ENCODE measurements at places on chromosomes 11 and 22.

DNA sequence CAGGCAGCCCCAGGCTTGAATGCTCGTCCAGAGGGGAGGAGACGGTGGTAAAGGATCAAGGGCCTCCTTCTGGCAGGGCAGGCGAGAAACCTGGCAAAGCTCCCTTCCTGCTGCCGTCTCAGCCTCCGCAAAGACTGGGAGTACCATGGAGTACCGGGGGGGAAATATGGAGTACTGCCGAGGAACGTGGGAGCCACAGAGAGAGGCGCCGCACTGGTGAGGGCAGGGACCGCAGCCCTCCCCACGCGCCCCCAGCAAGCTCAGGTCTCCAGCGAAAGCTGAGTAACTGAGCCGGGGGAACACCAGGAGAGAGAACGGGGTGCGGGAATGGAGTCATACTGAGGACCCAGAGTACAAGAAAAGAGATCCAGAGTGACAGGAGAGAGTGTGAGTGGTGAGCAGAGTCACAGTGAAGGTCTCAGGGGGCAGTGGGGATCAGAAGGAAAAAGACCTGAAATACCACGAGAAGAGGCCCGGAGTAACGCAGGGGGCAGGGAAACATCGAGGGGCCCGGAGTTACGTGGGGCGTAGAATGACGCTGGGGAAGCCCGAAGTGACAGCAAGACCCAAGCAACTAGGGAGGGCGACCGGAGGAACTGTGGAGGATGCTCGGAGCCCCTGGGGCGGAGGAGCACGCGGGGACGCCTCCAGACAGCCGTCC lies 740 bp downstream of the EML3 start:
- peak; percentile 69 for DNase-seq

- DNase-seq, result no peak
Observed at GRCh38 chr11:61147791-61148620, 13.2 kb downstream of the VPS37C start.

- DNase-seq, result no peak
Observed at GRCh38 chr11:1199751-1200610, 22.9 kb upstream of the MUC5B start.

GRCh38 chr22:45762545-45763235 lies 91.1 kb downstream of the ATXN10 start:
- DNase-seq, result no peak

DNA sequence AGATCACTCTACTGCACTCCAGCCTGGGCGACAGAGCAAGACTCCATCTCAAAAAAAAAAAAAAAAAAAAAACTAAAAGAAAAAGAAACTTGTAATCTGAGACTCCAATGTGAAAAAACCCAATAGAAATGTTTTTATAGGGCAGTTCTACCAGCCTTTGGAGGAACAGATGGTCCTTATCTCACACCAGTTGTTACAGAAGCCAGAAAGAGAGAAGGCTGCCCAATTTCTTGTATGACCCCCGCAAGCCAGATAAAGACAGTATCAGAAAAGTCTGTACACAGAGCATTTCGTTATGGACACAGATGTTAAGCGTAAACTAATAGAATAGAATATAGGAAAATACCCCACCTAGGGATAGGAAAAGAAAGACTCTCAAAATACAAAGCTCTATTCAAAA lies 11.3 kb upstream of the TSGA10IP start:
- DNase-seq, result no peak

DNA sequence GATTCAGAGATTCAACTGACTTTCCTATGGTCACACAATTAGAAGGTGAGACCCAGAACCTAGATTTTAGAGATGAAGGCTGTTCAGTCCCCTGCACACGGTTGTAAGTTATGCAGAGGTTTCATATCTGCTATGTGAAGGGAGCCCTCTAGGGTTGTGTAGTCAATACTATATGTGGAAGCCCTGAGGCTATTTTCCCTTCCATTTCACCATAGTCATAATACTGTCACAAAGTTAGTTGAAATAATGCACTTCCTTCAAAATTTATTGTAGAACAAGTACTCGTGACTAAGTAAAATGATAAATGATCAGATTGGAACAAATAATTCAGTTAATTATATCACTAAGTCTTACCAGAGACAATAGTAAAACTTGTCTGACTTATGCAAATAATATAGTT lies 48.8 kb downstream of the ENDOD1 start:
- DNase-seq, result no peak

- no peak for DNase-seq
Observed at GRCh38 chr11:82960779-82961143, 59.2 kb downstream of the DDIAS start.

GRCh38 chr11:117238221-117238620 lies 5.8 kb downstream of the RNF214 start:
- DNase-seq, result no peak

- no peak for DNase-seq
Observed at GRCh38 chr11:77086521-77087472, 15.8 kb upstream of the OMP start.

GRCh38 chr11:122883646-122883979 lies 1.1 kb downstream of the JHY start:
- DNase-seq, result no peak

GRCh38 chr11:96543177-96543576 lies 153.4 kb downstream of the JRKL start:
- DNase-seq, result no peak

DNA sequence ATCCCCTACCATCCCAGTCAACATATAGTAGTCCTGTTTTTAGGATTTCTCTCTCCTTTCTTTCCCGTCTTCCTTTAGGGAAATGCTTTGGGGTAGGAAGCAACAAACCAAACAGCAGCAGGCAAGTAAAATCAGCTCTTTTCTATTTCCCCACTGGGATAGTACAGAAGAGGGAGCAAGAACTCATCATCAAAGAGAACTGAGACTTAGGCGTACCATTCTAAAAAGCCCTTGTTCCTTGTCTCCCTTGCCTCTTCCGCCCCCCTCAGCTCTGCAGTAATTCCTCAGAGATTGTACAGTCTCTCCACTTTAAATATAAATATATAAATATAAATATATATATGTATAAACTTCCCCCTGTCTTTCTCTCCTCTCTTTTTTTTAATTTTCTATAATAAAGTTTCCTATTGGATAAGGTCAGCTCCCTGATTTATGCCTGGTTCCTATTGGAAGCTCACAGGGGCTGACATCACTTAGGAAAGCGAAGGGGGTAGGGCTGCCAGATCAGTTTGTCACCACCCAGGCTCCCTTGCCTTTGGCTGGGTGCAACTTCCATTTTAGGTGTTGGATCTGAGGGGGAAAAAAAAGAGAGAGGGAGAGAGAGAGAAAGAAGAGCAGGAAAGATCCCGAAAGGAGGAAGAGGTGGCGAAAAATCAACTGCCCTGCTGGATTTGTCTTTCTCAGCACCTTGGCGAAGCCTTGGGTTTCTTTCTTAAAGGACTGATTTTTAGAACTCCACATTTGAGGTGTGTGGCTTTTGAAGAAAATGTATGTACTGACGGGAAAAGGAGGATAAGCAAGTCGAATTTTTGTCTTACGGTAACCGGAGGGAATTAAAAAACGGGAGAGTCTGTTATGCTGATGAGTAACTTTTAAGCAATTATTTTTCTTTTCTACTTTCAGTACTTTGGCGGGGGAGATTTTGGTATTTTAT lies at the start of gene CTNND1:
CTNND1 (plus strand) TSS at position 502 of the 934 bp plus-strand sequence. CDS start 29,677 bp downstream, outside the sequence.
- DNase-seq, result no peak

DNA sequence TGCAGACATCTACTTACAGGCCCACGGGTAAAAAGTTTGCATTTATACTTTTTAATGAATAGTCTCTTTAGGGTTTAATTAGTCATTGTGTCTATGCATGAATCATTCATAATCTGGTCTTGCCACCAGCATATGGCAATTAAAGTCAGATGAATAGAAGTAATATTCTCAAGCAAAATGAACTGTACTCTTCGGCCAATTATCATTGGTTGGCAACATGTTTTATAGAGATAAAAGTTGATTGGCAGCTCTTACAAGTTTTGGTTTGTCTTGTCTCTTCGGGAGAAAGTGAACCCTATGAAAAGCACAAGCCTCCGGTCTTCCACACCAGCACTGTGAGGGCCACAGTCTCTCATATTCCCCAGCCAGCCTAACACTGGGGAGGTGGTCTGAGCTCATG lies 97.8 kb downstream of the OSBP2 start:
- no peak for DNase-seq

DNA sequence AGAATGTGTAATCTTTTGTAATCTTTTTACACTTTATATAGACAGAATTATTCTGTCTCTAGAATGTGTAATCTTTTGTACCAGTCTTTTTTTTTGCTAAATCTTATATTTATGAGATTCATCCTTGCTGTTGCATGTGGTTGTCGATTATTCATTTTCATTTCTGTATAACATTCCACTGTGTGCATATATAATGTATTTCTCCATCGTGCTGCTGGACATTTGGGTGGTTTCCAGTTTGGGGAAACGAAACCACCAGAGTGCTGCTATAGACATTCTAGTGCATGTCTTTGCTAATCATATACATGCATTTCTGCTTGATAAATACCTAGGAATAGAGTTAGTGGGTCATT lies 146.5 kb downstream of the GRIK4 start:
- DNase-seq, result no peak

- DNase-seq, result peak; percentile 59
Observed at GRCh38 chr11:128720522-128720985, 26.7 kb downstream of the FLI1 start.

- DNase-seq, result no peak
Observed at GRCh38 chr22:47002692-47003091, 240.2 kb downstream of the TBC1D22A start.

DNA sequence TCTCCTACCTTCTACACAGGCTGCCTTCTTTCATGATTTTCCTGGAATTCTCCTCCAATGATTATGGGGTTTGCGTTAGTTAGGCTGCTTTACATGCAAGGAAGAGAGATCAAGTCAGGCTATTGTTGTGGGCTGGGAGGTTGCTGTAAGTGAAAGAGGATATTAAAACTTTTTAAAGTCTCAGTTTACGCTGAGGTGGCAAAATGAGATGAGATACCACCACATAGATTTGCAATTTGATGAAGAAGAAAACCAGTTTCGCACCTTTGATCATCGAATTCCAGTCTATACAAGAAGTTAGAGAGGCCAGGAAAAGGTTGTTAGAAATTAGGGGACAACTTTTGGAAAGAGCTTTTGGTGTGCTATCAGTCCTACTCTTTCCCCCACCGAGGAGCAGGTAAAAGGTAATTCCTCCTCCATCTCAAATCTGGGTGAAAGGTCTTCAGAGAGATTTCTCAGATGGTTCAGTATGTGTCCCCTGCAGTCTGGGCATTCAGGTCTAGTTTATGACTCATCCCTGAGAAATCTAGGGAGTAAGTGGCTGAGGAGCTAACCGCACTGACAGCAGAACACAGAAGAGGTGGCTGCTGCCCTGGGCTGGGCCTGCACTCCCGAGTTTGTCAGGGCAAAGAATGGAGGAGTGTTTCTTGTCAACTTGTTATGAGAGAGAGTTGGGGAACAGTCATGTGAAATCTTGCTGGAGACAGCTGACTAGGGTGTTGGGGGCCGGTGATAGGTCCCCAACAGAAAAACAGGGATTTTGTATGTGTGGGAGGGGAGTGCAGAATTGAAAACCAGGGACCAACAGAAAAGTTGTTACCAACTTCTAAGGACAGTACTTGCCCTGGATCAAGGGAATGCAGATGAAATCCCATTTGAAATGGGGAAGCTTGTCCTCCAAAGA lies 34.7 kb downstream of the CCDC83 start:
- no peak for DNase-seq

- peak; percentile 45 for DNase-seq
Observed at GRCh38 chr11:122746050-122746478, 90.5 kb downstream of the UBASH3B start.

DNA sequence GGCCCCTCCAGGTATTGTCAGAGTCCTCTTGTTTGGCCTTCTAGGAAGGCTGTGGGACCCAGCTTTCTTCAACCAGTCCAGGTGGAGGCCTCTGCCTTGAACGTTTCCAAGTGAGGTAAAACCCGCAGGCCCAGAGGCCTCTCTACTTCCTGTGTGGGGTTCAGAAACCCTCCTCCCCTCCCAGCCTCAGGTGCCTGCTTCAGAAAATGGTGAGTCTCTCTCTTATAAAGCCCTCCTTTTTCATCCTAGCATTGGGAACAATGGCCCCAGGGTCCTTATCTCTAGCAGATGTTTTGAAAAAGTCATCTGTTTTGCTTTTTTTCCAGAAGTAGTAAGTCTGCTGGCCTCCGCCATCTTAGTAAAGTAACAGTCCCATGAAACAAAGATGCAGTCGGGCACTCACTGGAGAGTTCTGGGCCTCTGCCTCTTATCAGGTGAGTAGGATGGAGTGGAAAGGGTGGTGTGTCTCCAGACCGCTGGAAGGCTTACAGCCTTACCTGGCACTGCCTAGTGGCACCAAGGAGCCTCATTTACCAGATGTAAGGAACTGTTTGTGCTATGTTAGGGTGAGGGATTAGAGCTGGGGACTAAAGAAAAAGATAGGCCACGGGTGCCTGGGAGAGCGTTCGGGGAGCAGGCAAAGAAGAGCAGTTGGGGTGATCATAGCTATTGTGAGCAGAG lies at the start of gene CD3E:
CD3E (plus strand) TSS at position 163 of the 681 bp plus-strand sequence; CDS start at position 386, 223 bp downstream.
- peak; percentile 68 for DNase-seq

- DNase-seq, result no peak
Observed at GRCh38 chr11:33692541-33692940, 8.1 kb downstream of the C11orf91 start.

GRCh38 chr11:11724994-11725393 lies 103.2 kb upstream of the GALNT18 start:
- no peak for DNase-seq

DNA sequence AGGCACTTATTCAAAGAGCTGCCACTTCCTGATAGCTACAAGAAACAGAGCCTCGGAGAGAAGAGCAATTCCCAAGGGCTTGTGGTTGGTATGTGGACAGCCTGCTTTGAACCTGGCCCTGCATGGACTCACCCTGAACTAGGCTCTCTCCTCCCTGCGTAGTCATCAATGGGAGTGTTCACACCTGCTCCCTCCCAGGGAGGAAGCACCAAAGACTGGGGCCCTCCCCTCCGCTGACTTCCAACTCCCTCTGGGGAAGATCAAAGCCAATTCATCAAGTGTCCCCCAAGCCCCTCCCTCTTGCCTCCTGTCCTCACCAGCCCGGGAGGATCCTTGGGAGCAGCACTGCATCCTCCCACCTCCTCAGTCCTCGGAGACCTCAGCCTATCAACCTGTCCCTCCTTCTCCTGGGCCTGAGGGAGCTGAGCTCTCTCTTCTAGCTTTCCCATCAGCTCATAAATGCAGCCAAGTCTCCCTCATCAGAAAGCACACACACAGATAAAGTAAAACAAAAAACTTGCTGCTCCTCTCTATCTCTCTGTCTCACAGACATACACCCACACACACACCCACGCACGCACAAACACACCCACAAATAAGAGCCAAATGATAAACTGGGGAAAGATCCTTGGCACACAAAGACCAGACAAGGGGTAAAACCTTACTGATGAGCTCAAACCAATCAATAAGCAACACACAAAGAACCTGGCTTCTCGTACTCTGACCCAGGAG lies 3.3 kb downstream of the A4GALT start:
- no peak for DNase-seq

DNA sequence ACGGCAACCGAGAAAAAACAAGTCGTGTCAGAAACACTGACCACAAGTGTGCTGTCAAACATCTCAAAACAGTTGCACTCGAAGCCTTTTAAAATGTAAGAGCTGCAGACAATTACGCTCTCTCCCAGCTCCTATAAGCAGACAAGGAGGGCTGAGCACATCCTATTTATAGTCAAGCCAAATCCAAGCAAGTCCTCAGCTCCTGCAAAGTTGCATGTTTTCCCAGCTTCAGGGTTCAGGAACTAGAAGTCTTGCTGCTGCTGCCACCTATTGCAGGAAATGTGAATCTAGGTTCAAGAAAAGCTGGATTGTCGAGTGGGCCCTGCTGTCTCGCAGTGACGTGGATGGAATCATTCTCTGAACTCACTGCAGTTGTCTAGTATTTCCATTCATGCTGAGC lies 15.5 kb downstream of the EFCAB6 start:
- no peak for DNase-seq
